Right cardiac atrium (tissue), 5 donors: ENCODE measurements at places on chromosomes 6 and 20. TPM values are rescaled to one million over a fixed set of nuclear protein-coding genes. Genes with fewer than 3 reads are reported as not detected.

The PTPRT gene
- 0.07 TPM for polyA plus RNA-seq

DNA sequence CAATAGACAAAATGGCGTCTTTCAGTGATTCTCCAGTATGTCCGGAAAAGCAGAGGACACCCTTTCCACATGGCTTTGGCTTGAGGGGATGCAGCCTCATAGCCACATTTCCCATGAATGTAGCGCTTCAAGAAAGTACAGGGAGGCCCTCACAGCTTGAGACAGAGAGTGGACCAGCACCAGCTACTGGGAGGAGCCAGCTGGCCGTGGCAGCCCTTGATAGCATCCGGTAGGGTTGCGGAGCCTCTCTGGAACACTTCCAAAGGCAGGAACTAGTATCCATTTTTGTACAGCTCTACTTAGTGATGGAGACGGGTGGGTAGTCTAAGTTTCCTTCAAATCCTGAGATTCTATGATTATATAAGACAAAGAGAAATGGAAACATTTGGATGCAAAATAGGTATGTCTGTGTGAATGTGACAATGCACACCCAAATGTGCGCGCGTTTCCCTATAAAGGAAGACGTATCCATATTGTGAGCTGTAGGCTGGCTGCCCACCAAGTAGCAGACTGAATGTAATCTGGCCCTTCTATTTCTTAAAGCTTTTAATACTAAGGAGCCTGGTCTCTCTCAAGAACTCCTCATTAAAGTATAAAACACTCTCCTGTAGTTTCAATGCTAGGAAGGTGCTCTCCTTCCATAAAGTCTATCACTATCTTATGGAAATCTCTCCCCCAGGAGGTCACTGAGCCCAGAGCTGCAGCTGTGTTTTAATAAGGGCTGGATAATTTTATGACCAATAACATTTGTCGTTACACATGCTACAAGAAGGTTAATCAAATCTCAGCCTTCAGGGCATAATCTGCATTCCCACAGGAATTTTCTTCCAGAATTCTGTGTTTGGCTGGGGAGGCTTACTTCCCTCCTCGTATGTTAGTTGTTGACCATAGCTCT is 74.0 kb downstream of the SOBP start:
- peak; percentile 39 for DNase-seq

- no peak for DNase-seq
These were observed 39.6 kb upstream of the PLAGL1 start for GRCh38 chr6:144047688-144048087.

The HLA-DQA1 gene
- 6.0 TPM for polyA plus RNA-seq

GRCh38 chr6:70764706-70765105 is 97.0 kb downstream of the SMAP1 start:
- DNase-seq = no peak

GRCh38 chr6:77644102-77644705 is 8.6 kb upstream of the MEI4 start:
- no peak for DNase-seq

The FOXQ1 gene
- polyA plus RNA-seq = not detected

- peak; percentile 84 for DNase-seq
These were observed 29.9 kb upstream of the ZNF184 start for GRCh38 chr6:27502508-27503435.

The RXRB gene
- 31.7 TPM for polyA plus RNA-seq

- DNase-seq = no peak
These were observed 87.8 kb upstream of the HTR1B start for GRCh38 chr6:77551135-77551534.

DNA sequence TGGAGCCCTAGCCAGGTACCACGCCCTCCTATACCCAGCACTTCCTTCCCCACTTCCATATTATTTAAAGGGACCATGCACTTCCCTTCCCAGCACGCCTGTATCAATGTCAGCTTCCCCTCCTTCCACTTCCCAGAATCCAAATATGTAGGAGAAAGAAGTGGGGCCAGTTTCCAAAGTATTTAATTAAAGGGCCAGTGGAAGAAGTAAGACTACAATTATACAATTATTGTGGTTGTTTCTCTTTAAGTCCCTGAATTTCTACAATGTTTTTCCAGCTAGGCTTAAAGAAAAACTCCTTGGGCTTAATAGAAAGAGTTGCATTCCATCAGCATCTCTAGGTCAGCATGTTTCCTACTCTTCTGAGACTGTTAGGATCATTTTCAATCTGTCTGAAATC is 515.8 kb downstream of the PREX1 start:
- DNase-seq = no peak

The PNPLA1 gene
- polyA plus RNA-seq = not detected

DNA sequence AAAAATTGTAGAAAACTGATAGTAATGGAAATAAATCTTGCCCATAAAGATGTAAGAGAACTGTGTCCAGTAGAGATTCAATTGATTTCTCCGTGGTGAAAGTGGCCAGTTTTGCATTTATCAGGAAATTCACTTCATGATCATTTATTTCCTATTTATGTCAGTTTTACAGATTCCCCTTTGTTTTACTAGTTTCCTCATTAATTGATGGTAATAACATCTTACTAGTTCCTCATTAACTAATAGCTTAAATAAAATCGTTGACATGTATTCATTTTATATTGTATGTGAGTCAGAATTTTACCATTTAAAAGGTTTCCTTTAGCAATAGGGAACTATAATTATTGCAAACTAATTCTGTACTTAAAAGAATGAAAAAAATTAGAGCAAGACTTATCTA is 99.8 kb upstream of the ADGRF1 start:
- DNase-seq = no peak

The MYO6 gene
- 3.3 TPM for polyA plus RNA-seq

DNA sequence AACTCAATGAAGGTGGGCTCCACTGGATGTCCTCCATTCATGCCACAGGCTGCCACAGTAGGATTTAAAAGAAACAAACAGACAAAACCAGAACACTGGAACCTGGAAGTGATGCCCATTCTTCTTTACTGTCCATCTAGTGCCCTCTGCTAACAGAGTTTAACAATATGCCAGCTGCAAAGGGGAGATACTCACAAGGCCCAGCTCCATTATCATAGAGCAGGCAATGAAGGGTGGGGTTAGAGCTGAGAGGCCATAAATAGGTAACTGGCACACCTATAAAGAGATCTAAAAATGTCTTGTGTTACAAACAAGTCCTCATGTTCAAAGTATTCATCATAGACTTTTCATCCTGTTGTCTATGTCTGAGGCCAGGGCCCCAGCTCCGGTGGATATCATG is 75.6 kb downstream of the SOD2 start:
- no peak for DNase-seq

DNA sequence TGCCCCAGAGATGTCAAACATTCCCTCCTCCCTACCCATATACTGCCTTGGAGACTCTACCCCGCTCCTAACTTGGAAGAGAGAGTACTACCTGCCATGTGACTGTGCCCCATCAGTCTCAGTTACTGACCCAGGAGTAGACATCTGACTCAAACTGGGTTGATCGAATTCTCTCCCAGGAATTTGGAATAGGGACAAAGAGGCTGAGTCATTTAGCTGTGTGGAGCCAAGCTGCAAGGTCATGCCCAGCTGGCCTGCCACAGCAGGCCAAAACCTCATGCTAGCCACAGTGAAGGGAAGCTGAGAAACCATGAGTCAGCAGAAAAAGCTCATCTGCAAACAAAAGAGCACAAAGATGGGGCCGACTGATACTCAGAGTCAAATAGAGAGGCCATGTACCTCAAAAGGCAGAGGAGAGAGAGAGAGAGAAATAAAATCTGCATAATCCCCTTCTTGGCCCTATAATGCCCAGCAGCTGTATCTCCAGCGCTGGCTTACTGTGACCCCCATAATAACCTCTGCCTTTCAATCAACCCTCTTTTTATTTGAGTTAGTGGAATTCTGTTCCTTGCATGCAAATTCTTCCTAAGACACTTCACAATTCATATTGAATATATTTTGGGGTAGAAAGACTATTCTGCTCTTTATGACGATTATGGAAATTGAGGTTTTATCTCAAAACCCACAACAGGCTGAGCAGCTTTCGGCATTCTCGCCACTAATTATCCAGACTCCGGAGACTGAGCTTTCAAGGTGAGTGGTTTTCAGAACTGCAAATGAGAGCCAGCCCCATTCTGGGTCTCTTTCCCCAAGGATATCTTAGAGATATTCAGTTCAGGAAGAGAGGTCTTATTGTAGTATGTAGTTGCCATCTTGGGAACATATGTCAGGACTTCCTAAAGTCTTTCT is 21.4 kb upstream of the AKIRIN2 start:
- peak; percentile 61 for DNase-seq

GRCh38 chr6:88168362-88168761 is 2.2 kb upstream of the CNR1 start:
- no peak for DNase-seq

DNA sequence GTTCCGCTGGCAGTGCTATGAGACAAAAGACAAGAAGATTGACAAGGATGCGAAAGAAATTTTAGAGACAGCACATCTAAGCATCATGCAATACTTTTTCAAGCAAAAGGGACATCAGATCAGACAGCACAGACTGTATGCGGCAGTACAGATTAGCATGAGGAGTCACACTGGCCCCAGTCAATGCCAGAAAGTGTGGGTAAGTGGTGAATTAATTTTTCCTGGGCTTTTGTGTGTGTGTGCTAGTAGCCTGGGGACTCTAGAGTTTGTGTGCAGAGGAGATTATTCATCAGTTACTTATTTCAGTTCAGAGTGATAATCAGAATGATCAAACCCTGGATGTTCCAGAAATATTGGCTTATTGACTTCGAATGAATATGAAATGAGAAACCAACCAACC is 47.2 kb downstream of the LAMA4 start:
- DNase-seq = no peak

DNA sequence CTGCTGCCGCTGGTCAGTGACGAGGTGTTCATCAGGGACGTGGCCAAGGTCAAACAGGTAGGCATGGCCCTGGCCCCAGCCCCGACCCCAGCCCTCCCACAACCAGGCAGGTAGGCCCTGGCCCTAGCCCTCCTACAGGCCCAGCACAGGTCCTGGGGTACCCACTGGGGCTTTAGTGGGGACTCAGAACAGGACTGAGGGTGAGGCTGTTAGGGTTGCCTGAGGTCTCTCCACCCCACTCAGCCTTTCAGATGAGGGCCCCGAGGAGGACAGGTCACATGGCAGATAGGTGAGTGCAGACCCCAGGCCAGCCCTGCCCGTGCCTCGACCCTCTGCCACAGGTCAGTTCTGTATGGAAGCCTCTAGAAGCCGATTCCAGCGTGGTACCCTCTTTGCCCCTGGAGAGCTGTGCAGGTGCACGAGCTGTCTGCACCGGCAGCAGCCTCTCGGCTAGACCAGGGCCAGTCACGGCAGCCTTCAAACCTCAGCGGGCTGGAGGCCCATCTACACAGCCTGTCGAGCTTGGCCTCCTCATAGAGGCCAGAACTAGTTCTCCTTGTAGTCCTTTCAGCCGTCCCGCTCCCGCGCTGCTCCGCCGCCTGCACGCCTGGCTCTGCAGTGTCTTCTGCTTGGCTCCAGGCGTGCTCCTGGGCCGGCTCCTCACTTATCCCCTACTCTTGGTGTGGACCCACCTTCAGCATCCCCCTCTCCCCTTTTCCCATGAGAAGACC is 35.5 kb downstream of the PYGB start:
- peak; percentile 46 for DNase-seq

- DNase-seq = no peak
These were observed 108.7 kb downstream of the CARMIL1 start for GRCh38 chr6:25387911-25388310.

- DNase-seq = no peak
These were observed 57.1 kb upstream of the GJE1 start for GRCh38 chr6:142075516-142076101.

The CTAGE9 gene
- not detected for polyA plus RNA-seq

DNA sequence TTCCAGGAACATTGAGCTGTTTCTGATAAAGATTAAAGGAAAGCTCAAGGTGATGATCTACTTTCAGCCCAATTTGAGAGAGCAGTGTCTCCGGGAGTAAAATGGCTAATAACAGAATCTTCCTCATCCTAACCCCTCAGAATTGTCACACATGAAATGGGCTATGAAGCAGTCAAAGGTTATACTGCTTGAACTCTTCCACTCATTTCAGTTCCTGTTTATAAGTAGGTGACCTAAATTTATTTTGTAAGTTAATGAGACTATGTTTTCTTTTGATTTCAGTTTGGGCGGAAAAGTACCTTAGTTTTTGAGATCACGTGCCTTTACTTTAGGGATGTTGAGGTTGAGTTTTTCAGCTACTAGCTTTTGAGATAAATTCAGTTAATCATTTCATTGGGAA is 47.2 kb downstream of the QKI start:
- no peak for DNase-seq

DNA sequence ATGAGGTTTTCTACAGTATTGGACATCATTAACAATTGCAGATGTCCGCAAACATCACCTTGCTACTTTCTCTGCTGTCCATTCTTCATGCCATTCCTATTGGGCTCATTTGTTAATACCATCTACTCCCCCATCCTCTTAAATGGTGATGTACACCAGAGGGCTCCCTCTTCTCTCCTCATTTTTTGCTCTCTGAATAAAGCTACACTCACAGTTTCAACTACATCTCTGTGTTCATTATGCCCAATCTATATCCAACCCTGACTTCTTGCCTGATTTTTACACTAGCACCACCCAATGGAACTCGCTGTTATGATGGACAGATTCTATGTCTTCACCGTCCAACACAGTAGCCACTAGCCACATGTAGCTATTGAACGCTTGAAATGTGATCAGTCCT is 288.1 kb upstream of the ID4 start:
- DNase-seq = no peak

DNA sequence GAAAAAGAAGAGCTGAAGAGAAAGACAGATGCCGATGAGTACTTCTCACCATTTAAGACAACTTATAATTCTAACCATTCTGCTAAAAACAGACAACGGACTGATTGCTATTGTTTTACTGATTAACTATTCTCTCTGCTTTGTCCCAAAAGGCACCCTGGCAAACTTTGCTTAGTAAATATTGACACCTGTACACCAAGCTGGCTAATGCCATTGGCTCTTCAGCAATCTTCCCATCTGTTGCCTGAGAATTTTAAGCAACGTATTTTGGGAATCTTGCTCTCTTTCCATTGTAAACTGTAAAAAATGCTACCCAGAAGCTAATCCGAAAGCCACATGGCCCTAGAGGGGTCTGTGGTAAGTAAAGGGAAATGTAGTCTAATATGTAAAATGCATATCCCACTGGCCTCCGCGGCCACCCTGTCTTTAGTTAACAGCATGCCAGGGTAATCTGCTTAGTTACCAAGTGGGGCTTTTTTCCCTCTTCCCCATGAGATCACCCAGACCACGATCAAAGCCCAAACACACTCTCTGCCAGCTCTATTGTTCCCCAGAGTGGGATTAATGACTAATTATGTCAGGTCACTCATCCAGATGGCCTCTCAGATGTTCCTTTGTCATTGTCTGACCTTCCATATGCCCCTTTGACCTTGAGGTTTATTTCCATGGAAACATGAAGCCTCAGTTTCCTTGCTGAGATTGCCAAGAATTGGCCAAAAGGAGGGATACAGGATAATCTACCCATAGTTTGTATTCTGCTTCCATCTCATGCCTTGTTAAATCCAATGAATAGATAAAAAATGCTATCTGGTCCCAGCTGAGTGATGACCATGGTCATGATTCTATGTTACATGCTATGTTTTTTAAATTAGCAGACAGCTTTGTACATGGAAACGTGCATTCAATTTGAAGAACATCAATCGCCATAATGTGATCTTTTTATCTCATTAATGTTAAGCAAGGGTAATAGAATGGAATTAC is 216.4 kb upstream of the MCHR2 start:
- DNase-seq = no peak
